ENCODE measurements at places on chromosomes 5 and 9. TPM values are rescaled to one million over a fixed set of nuclear protein-coding genes. Genes with fewer than 3 reads are reported as not detected.

Gene GAS1
- total RNA-seq, result 88.6 TPM

Gene PDE6A
- not detected for total RNA-seq

Gene MAST4
- total RNA-seq, result 20.2 TPM

Gene SHC3
- total RNA-seq, result 0.40 TPM

Gene GCNT1
- total RNA-seq, result 16.6 TPM

Gene SLC36A2
- total RNA-seq, result not detected

Gene DOCK8
- 13.9 TPM for total RNA-seq

Gene GPR21
- 11.8 TPM for total RNA-seq

Gene SPATA31A6
- total RNA-seq, result not detected

Gene IL13
- total RNA-seq, result not detected

Gene PCDHGC5
- total RNA-seq, result 2.2 TPM

Gene ELAVL2
- 0.33 TPM for total RNA-seq

Gene MRPL36
- total RNA-seq, result 35.9 TPM

Gene CXXC5
- 56.0 TPM for total RNA-seq

Gene TRIM36
- 3.4 TPM for total RNA-seq

Gene MEGF10
- 0.42 TPM for total RNA-seq

Gene MORN5
- not detected for total RNA-seq
